Small intestine (tissue), 16 donors: ENCODE measurements at places on chromosomes 16 and 17. TPM values are rescaled to one million over a fixed set of nuclear protein-coding genes. Genes with fewer than 3 reads are reported as not detected.

DNA sequence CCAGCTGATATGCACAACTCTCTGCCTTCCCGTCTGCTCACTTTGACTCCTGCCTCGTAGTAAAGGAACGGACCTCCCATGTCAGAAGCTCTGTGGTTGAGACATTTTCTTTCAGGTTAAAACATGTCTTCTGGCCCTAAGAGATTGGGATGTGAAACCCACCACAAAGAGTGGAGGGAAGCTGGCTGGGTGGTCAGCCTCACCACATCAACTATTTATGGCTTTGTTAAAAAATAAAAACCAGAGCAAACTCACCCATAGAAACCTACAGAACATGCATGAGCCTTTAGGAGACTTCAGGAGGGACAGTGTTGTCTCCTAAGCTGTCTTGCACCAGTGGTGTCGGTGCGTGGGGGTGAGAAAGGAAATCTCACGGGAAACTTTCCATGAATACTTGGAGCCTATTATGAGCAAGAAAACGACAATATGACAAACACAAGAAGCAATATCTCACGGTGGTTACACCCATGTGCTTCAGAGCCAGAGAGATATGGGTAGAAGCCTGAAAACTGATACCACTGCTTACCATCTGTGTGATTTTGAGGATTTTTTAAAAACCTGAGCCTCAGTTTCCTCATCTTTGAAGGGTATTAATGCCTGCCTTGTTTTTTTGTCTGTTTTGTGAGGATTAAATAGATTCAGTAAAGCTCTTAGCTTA lies 61.7 kb upstream of the XYLT1 start:
- DNase-seq: no peak

ABCA5 gene
- 57.0 TPM for polyA plus RNA-seq

PIP4K2B gene
- polyA plus RNA-seq: 4.9 TPM

GRCh38 chr16:9177861-9178260 lies 86.4 kb downstream of the HAPSTR1 start:
- DNase-seq: no peak

DNA sequence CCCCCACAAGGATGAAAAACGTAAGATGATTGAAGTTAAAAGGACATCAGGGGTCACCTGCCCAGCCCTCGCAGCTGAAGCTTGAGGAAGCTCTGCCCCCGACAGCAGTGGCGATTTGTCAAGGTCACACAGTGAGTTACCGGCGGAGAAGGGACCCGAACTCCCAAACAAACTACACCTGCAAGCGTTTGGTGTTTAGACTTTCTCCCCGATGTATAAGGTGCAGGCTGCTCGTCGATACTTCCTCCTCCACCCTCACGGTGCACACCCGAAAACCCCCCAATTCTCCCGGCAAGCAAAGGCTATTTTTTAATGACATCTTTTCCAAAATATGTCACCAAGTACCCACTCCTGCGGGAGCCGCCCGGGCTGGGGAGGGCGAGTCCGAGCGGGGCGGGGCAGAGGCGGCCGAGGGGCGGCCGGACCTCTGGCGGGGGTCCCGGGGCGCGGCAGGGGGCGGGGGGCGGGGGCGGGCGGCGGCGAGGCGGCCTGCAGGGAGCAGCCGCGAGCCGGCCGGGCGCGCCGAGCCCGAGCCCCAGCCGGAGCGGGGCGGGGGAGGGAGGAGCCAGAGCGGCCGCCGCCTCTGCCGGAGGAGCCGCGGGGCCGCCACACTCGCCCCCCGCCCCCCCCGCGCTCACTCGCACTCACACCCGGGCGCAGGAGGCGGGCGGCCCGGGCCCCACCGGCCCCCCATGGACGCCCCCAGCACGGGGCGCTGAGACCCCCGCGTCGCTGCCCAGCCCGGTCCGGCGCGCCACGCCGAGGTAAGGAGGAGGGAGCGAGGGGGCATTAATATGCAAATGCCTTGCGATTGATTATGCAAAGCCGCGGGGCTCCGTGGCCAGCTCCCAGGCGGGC lies at the start of gene THRA:
THRA (plus strand) TSS at position 637 of the 858 bp plus-strand sequence. CDS start 11,524 bp downstream, outside the sequence.
- peak; percentile 86 for DNase-seq

ATP1B2 gene
- polyA plus RNA-seq: 1.9 TPM

CHST5 gene
- polyA plus RNA-seq: 25.7 TPM

GRCh38 chr17:79087428-79088143 lies 13.0 kb downstream of the ENGASE start:
- DNase-seq: peak; percentile 74

GRCh38 chr17:9666461-9667050 lies 21.2 kb downstream of the USP43 start:
- peak; percentile 19 for DNase-seq

TBC1D3E gene
- polyA plus RNA-seq: not detected

GRCh38 chr16:82149536-82149935 lies 20.5 kb downstream of the MPHOSPH6 start:
- no peak for DNase-seq

ZPBP2 gene
- not detected for polyA plus RNA-seq

DNA sequence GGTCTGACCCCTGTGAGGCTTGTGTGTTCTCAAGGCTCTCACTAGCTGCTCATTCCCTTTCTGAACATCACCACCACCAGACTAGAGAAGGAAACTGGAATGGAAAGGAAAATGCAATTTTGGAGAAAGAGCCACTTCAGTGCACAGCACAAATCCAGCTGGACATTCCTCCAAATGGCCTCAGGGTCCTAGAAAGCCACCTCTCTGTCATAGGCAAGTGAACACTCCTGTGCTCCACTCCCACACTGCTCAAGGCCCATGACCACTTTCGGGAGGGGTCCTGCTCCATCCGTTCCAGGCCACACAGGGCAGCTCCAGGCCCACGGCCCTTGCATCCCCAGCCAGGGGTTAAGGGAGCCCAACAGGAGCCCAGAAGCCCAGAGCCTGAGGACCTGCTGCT lies 2.6 kb downstream of the LRRC75A start:
- no peak for DNase-seq

DNA sequence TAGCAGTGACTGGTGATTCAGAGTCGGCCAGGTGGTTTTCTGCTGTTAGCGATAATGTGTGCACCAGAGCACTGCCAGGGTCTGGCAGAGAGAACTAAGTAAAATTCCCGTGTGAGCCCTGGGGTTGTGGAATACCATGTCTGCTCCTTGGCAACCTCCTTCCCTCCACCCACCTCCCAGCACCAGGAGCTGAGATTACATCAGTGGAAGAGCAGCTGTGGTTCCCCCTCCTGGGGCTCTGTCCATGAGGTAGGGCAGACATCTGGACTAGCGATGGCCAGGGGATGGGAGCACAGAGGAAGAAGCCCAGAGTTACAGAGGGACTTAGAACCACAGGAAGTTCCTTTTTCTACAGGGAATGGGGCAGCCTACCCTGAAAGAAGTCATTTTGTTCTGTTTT lies 15.8 kb downstream of the CLEC10A start:
- no peak for DNase-seq

C17orf67 gene
- polyA plus RNA-seq: 0.62 TPM

DNA sequence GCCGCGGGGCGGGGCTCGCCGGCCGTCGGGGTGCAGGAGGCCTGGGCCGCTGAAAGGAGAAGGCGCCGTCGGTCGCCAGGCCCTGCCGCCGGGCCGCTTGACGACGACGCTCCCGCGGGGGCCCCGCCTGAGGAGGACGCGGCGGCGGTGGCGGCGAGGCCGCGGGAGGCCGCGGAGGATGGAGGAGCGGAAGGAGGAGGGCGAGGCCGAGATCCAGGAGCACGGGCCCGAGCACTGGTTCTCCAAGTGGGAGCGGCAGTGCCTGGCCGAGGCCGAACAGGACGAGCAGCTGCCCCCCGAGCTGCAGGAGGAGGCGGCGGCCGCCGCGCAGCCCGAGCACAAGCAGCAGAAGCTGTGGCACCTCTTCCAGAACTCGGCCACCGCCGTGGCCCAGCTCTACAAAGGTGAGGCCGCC lies 430 bp downstream of the HAPSTR1 start:
- DNase-seq: peak; percentile 84

DNA sequence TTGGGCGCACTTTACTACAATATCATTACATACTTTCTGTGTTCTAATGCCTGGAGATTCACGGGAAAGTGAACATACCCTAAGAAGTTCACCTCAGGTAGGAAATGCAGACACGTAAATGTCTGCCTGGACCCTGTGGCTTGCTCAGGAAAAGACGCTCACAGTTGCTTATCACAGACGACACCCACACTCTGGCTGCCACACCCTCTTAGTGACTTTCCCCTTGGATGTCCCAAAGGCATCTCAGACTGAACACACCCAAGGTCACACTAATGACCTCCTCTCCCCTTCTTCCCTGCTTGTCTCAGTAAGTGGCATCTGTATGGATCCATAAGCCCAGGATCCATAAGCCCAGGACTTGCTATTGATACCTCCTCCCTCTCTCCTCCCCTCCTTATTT lies 32.6 kb downstream of the CDRT15 start:
- peak; percentile 12 for DNase-seq

GRCh38 chr16:4859900-4860255 lies 12.6 kb downstream of the UBN1 start:
- DNase-seq: no peak

DNA sequence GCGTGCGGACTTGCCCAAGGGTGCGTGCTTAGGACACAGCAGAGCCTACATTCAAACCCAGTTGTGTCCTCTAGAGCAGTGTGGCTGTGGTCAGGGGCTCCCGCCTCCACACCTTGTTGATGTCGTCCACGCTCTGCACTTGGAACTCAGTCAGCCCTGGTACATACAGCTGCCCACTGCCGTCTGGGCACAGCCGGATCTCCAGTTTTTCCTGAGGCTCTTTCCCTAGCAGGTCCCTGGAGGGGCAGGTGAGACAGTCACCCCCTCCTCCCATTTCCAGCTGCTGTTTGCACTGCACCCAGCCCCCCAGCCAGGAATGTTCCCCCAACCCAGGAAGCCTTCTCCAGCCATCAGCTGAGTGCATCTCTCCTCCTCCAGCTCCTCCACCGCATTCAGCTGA lies 25.7 kb downstream of the KATNB1 start:
- DNase-seq: no peak

TEKT5 gene
- polyA plus RNA-seq: not detected

DNA sequence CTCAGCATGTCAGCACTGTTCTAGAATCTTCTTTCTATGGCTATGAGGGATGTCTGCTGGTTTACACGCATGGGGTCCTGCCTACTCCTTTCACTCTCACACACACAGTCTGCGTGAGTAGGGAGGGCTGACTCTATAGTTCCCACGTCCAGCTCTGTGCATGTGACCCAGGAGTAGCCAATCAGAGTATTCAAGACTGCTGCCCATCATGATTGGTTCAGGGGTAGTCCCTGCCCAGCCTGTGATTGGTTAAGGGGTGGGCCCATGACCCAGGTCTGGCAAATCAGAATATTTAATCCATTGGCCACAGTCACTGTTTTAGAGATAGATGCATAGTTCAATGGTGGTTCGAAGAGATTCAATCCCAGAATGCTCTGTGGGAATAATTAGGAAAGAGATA lies 151.3 kb upstream of the IRX3 start:
- no peak for DNase-seq

AATK gene
- 93.4 TPM for polyA plus RNA-seq

- no peak for DNase-seq
Measured at GRCh38 chr16:86952769-86953168, 364.4 kb downstream of the C16orf95 start.

SOX15 gene
- polyA plus RNA-seq: 1.3 TPM

DNA sequence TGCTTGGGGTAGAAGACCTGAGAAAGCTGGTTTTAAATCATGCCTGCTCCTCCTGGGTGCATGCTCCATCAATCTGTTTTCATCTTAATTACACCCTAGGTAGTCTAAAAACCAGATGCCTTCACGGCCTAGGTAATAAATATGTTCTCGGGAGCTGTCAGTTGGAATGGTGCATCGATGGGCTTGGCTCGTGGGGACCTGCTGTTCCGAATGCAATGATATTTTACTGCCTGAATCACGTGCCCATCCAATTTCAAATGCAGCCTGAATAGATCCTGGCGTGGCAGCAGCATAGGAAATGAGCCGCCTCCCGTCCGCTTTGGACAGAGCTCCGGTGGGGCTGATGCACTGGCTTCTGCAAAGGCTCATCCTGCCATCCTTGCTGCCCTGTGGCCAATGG lies 18.8 kb upstream of the FAAP100 start:
- no peak for DNase-seq

DNA sequence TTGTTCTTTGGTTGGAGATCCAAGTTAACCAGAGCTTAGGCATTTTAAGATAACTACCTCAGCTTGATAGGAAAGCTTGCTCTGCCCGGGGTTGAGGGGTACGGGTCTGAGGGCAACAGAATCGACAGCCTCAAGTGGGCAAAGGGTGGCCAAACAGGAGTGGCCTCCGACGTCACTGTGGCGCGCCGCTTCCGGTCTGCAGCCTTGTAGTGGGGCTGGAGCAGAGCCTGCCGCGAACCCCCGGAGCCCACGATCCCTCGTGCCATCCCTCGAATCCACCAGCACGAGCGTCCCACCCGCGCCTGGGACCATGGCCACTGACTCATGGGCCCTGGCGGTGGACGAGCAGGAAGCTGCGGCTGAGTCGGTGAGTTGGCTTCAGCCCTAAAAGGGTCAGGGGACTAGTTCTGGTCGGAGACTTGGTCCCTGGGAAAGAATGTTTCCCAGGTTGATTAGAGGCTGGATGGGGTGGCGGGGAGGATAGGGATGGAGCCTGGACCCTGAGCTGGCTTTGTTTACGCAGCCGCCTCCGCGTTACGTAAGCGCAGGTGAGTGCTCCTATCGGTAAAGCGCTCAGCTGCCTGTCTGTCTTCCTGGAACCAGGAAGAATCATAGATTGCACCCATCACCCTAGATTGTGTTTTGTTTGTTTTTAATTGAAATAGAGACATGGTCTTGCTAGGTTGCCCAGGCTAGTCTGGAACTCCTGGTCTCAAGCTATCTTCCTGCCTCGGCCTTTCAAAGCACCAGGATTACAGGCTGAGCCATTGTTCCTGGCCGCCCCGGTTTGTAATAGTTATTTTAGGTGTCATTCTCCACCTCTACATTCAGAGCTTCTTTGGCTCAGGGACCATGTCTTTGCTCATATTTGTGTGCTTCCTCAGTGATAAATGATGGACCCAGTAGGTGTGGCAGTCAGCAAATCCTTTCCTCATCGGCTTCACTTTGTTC lies at the start of gene DDX19B:
DDX19B (plus strand) TSS at position 199 of the 951 bp plus-strand sequence; CDS start at position 311, 112 bp downstream.
- peak; percentile 82 for DNase-seq

FBXO39 gene
- polyA plus RNA-seq: 0.66 TPM

DNA sequence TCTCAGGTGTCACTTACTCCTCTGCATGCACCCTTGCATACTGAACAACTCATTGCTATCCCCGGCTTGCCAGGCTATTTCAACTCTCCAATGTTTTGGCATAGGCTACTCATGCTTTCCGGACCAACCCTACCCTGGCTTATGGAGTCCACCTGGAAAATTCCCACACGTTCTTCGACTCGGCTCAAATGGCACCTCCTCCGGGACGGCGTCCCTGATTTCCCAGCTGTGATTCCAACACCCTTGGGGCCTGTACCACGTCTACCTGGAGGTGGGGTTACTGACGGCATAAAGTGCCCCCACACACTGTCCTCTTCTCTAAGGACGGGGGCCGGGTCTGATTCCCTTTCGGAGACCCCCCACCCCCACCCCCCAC lies 498 bp downstream of the SMYD4 start:
- DNase-seq: no peak

GRCh38 chr16:71540-72401 lies 660 bp downstream of the RHBDF1 start:
- DNase-seq: peak; percentile 46

GRCh38 chr17:58265902-58266875 lies 14.5 kb downstream of the MPO start:
- no peak for DNase-seq

GRCh38 chr16:20107083-20107482 lies 33.4 kb upstream of the GPR139 start:
- no peak for DNase-seq

- DNase-seq: no peak
Measured at GRCh38 chr16:23359092-23359760, 57.1 kb downstream of the SCNN1B start.
